ENCODE measurements at places on chromosomes 2 and 18.
A peak's percentile ranks its signal among the peaks of the same experiment; 100 is the strongest.

DNA sequence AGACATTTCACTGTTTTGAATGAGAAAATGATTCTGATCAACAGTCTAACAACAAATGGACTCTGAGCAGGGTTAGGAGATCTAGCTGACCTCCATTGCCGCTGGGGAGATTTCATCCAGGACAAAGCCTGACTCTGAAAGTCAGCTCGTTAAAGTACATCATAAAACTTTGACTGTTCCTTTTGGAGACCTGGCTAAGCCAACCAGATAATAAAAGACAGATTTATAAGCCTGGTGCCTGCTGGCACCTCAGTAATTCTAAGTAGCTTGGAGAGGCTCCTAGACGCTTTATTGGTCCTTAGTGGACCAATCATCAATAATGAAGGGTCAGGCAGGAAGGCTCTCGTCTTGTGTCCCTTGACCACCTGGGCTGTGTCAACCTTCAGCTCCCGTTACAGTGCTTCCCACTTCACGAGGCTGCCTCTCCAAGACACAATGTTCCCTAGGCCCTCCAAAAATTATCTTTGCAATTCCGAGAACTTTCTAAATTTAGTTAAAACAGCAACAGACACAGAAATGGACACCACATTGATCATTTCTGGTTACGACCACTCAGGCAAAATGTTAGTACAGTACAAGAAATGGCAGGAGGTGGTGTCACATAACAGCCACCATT is 47.9 kb upstream of the PMAIP1 start:
- DNase-seq = no peak

DNA sequence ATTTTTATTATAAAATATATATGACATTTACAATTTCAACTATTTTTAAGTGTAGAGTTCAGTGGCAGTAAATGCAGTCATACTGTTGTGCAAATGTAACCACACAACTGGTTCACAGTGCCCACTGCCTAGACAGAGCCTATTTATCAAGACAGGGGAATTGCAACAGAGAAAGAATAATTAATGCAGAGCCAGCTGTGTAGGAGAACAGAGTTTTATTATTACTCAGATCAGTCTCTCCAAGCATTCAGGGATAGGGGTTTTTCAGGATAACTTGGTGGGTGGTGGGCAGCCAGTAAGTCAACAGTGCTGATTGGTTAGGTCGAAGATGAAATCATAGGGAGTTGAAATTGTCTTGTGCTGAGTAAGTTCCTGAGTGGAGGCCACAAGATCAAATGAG is 200.3 kb downstream of the NYAP2 start:
- no peak for DNase-seq

GRCh38 chr2:98465456-98466226 is 21.0 kb downstream of the INPP4A start:
- DNase-seq = peak; percentile 61

DNA sequence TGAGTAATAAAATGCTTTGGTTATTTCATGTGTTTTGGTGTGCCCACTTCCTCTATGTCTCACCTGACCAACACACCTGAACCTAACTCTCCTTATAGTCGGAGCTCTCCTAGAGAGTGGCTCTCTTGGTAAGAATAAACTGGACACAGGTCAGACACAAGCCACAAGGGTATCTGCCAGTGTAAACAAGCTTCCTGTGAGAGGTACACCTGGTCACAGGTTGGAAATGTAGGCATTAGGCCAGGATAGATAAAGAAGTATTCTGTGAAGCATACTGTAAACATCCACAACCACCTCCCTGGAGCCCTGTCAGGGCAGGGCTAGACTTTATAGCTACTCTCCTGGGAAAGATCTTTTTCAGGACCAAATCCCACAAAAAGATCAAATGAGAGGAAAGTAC is 69.4 kb downstream of the ZDBF2 start:
- DNase-seq = no peak

GRCh38 chr18:48018851-48019250 is 88.4 kb upstream of the SMAD2 start:
- no peak for DNase-seq

DNA sequence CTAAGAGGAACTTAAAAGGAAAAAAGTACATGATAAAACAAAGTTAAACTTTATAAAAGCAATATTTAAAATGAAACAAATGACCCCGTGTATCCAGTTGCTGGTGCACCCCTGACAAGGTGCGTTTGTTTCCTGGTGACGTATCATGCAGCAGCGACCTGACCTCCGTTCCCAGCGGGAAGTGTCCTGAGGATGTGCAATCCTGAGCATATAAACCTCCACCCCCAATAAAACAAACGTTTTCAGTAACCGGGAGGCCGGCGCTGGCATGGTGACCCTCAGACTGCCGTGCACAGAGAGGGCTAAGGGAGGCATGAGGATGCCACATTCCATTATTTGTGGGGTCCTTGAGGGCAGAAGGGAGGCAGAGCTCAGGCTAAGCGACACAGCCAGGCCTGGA is 14.8 kb downstream of the SLC66A2 start:
- no peak for DNase-seq

DNA sequence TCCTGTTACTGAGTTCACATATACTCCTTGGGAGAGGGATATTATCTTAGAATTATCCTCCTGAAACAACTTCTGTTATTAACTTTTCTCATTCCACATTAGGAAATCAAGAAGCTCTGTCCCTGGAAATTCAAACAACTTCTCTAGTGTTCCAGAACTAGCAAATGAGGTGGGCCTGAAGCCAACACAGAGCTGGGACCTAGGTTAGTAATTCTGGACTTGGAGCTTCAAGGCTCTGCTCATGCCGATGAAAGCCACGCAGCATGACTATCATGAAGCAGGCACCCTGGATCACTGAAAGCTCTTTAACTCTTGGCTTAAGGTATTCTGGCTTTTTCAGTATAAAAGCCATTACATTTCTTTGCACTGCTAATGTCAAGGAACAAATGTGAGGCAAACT is 242.7 kb downstream of the TGIF1 start:
- DNase-seq = no peak
